Gastroesophageal sphincter (tissue), 4 donors: ENCODE measurements at places on chromosomes 16 and 17. TPM values are rescaled to one million over a fixed set of nuclear protein-coding genes. Genes with fewer than 3 reads are reported as not detected.

The CDH8 gene
- 3.0 TPM for total RNA-seq

The ZSCAN10 gene
- total RNA-seq: 1.7 TPM

The TEKT5 gene
- not detected for total RNA-seq

The KRTAP9-1 gene
- total RNA-seq: not detected

The DHRS7C gene
- total RNA-seq: not detected

The GPR179 gene
- not detected for total RNA-seq

The NPIPB2 gene
- 1.4 TPM for total RNA-seq

The IRX6 gene
- not detected for total RNA-seq

The ZDHHC7 gene
- 68.6 TPM for total RNA-seq

The ABCA5 gene
- 42.0 TPM for total RNA-seq

The GAS2L2 gene
- total RNA-seq: not detected

The SMIM36 gene
- not detected for total RNA-seq

The NPIPB6 gene
- total RNA-seq: 1.1 TPM

The CCL7 gene
- total RNA-seq: 2.2 TPM

The CACNA1G gene
- total RNA-seq: not detected

The ZNF830 gene
- 12.9 TPM for total RNA-seq

The IRX5 gene
- not detected for total RNA-seq

The ORC6 gene
- total RNA-seq: 1.5 TPM

The PLA2G10 gene
- not detected for total RNA-seq

The CHST4 gene
- total RNA-seq: 4.3 TPM

The PTRH2 gene
- 16.6 TPM for total RNA-seq

The GID4 gene
- 44.8 TPM for total RNA-seq

The CHD3 gene
- 56.7 TPM for total RNA-seq
